ENCODE measurements at places on chromosomes 7 and 10.

GRCh38 chr7:31271641-31272405 is 68.7 kb downstream of the NEUROD6 start:
- DNase-seq = no peak

- peak; percentile 28 for DNase-seq
These were observed 98.2 kb upstream of the PRKCQ start for GRCh38 chr10:6678211-6678803.

GRCh38 chr7:47514818-47515217 is 67.1 kb downstream of the TNS3 start:
- no peak for DNase-seq

DNA sequence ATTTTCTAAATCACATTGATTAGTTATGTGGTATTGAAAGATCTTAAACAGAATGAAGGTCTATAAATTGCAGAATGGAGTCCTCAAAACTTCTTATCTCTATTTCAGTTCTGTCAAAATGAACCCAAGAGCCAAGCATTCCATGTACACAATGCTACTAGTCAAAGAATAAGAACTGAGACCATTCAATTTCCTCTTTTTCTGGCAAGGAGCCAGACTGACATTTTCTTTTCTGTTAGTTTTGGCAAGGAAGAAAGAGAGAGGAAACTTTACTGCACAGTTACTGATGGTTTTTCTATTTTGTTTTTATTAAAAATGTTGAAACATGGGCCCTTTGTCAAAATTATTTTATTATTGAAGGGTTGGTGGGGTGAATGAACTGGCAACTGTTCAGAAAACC is 181.8 kb upstream of the FERD3L start:
- DNase-seq = no peak

DNA sequence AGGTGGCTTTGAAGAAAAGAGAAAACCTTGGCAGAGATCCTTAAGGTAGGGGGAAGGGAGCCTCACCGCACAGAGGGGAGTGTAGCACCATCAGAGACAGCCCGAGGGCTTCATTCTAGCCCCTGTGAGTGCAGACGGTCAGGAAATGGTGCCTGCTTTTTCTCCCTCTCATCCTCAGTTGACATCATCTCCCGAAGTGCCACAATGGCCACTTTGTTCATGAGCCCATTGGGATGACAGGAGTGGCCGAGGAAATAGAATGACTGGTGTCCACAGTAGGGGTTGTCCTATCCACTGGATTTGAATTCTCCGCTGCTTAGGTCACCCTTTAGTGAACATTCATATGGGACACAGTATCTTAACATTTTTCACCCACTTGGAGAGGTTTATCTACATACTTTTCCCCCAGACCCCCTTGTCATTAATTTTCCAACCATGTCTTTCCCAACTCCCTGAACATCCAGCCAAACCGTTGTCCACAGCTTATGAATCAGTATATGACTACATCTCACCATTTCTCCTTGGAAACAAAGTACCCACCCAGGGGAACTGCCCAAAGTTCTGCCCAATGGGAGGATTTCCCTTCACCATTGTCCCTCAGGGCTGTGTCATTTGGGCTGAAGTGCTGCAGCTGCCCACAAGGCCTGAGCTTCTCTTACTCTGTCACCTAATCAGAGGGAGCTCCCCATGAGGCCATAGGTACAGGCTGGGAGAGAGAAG is 108.8 kb downstream of the ADCY1 start:
- DNase-seq = no peak

Data from GM20000 (cell line).